Myocyte (in vitro differentiated cells): ENCODE measurements at places on chromosomes 3 and 15. TPM values are rescaled to one million over a fixed set of nuclear protein-coding genes. Genes with fewer than 3 reads are reported as not detected.
A peak's percentile ranks its signal among the peaks of the same experiment; 100 is the strongest.

DNA sequence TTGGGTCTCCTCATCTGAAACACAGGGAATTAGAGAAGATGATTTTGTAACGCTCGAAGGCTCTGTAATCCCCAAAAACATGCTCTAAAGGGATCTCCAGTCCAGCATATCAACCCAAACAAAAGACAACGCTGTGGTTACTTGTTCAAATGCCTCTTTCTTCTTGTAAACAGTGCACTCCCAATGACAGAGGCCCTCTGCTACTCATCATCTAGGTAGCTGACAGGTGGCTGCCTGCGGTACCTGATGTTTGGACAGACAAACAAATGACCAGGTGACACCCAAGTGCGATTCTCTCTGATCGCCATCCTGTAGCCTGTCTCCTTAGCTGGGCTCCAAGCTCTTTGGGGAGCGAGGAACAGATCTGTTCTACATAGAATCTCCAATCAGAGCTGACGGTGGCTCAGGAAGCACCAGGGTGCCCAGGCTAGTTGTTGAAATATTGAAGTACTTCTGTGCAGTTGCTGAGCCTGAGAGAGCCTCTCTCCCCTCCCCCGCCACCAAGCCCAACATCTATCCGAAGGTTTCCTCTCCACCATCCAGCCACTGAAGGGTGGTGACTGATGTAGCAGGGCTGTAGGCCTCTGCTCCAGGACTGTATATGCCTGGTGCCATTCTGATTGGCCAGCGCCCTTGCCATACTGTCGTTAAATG, 238.7 kb downstream of the XXYLT1 start:
- DNase-seq, result no peak

- peak; percentile 52 for DNase-seq
Measured at GRCh38 chr3:188559856-188560255, 405.9 kb downstream of the LPP start.

The SHISA5 gene
- 87.2 and 101 TPM in 2 replicates for total RNA-seq

DNA sequence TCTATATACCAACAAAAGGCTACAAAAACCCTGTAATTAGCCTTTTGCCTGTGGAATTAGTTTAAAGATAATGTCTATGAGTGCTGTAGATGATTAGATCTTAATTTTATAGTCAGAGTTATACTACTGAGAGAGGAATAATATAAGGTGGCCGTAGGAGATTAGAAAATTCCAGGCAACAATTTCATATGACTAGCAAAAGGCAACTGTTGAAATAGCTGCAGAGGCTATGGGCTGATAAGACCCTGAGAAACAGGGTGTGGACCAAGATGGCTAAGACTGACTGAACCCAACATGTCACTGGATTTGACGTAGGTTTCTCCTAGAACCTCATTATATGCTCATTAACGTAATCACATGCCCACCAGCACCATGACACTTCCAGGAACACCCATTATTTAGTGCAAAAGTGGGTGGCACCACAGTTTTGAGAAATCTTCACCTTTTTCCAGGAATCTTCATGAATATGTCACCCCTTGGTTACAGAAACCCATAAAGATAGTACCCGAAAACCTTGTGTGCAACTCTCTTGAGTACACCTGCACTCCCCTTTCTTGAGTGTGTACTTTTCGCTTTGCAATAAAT, 29.1 kb upstream of the SCG3 start:
- no peak for DNase-seq

GRCh38 chr15:55468321-55468720, 39.7 kb downstream of the DNAAF4 start:
- no peak for DNase-seq

DNA sequence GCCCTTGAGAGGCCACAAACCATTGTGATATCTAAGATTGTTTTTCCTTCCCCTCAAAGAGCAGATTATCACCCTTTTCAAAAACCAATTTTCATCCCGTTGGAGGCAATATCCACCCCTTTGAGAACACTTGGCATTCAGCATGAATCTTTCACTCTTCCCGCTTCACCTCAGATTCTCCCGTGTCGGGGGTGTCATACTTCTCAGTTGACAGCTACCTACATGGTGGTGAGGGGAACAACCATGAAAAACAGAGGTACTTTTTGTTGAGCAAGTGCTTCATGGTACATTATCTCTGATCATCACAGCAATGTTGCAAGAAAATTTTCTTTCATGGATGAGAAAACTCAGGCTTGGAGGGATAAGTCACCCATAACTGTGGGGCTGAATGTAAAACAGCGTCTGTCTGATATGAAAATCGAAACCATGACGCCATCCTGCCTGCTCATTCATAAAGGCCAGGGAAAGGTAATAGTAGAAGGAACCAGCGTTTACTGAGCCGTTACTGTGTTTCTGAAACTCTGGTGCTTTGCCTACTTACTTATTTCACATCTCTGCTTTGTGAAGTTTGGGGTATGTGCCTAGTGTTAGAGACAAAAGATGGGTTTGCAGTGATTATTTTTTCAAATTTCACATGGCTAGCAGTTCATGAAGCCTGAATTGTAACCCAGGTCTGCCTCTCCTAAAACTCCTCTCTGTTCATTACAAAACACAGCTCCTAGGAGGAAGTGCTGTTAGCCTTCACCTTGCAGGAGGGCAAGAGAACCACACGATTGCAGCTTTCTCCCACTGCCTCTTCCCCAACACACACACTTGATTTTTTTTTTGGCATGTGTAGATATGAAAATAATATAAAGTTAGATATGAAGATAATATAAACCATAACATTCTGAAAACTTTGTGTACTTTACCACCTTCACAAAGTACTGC, 35.4 kb downstream of the SV2B start:
- DNase-seq, result no peak

GRCh38 chr3:102757950-102758349, 323.1 kb downstream of the ZPLD1 start:
- no peak for DNase-seq

The PLA2G4D gene
- not detected in 2 replicates for total RNA-seq

The MYO1E gene
- total RNA-seq, result 61.0 and 146 TPM in 2 replicates

The C3orf20 gene
- total RNA-seq, result not detected in 2 replicates

GRCh38 chr3:188187053-188187452, 33.1 kb downstream of the LPP start:
- DNase-seq, result no peak

The COLQ gene
- total RNA-seq, result 2.9 and 24.8 TPM in 2 replicates

The TLR9 gene
- total RNA-seq, result 0.05 TPM in 1 of 2 replicates, not detected in the other

GRCh38 chr15:87747087-87747486, 509.5 kb downstream of the NTRK3 start:
- DNase-seq, result no peak

DNA sequence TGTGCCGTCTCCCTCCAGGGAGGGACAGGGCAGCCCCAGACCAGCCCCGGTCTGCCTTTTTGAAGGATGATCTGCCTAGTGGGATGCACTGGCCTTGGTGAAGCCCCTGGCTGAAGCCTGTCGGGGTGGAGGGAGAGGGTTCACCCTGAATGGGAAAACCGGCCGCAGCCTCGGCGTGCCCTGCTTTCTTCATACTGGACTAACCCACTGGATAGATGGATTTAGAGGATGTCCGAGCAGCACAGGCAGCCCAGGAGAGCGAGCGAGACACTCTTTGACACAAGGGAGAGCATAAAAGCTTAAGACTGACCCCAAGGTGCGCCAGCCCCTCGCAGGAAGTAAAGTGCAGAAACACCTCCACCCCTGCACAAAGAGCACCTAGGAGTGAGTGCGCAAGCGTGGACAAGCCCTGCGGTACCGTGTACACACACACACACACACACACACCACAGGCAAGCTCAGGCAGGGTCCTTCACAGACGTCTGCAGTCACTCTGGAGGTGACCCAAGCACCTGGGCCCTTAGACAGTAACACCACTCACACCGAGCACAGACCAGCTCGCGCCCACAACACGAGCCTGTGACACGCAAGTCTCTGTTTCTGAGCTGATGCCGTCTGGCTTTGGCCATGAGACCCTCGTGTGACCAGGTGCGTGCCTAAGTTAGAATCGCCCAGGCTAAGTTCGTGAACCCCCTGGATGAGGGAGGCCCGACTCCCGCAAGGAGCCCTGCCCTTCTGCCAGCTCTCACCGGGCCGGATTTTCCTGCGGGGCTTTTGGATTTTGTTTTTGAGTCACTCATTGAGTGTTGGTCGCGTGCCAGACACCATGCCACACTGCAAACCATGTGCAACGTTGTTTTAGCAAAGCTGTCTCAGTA, 11.3 kb downstream of the SEMA4B start:
- no peak for DNase-seq

DNA sequence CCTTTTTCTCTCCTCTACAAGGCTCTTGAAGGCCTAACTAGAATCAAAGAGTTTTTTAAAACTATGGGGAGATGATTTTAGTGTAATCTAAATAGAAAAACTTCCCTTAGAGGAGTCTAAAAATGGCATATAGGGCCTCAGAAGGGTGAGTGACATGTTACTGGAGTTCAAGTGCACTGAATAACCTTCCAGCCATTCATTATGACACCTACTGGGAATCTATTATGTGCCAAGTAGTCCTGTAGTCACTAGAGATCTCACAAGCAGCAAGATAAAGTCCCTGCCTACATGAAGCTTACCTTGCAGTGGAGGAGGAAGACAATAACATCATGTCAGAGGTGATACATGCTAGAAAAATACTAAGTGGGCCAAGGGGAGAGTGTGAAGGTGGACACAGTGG, 96.1 kb downstream of the OXNAD1 start:
- DNase-seq, result no peak

The CCR3 gene
- 0.10 TPM in 1 of 2 replicates, not detected in the other for total RNA-seq

- DNase-seq, result peak; percentile 35
Measured at GRCh38 chr3:190840146-190840545, 22.3 kb downstream of the GMNC start.

DNA sequence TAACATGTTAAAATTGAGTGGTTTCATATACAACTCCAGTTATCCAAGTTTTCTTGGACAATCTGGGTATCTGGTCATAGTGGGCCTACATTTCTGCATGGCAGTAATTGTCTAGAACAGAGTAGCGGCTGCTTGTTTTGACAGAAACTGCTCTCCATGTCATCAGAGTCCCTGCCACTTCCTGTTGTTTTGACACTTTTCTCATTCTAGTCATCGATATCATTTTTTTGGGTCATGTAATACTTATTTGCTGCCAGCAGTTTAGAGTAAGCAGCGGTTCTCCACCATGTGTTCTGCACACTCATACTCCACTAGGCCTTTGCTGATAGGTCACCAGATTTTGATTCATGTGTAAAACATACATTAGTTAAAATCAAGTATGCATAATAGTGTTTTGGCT, 81.5 kb downstream of the SLC25A26 start:
- no peak for DNase-seq

DNA sequence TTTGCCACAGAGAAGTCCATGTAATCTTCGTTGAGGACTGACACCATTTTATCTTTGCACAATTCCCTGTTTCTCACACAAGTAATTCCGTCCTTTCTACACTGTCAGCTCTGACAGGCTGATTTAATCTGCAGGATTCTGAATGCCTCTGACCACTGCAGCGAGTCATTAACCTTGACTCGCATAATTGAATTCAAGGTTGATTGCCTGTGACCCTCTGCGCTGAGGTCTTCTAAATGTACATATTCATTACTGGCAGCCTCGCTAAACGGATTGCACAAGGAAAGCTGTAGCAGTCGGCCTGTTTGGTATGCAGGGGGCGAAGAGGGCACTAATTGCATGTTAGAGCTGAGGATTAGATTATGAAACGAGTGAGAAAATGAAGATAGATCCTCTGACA, 147.8 kb downstream of the SHOX2 start:
- no peak for DNase-seq

GRCh38 chr15:76149291-76149915, 89.6 kb downstream of the TMEM266 start:
- DNase-seq, result no peak

DNA sequence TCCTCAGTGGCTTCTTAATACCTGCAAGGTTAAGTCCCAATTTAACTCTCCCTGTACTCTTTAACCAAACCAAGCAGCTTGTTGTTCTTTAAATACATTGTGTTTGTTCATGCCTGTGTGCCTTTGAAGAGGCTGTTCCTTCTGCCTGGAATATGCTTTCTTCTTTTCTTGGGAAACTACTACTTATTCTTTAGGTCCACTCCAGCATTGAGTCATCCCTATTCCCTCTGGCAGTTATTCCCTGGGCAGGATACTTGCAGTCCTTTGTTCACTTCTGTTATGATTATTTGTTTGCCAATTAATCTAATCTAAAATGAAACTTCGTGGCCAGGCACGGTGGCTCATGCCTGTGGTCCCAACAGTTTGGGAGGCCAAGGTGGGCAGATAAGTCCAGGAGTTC, 139.3 kb downstream of the ZNF609 start:
- DNase-seq, result no peak

- DNase-seq, result no peak
Measured at GRCh38 chr3:40841131-40841530, 316.4 kb downstream of the ZNF621 start.

- peak; percentile 55 for DNase-seq
Measured at GRCh38 chr15:78492872-78493271, 14.5 kb upstream of the HYKK start.

DNA sequence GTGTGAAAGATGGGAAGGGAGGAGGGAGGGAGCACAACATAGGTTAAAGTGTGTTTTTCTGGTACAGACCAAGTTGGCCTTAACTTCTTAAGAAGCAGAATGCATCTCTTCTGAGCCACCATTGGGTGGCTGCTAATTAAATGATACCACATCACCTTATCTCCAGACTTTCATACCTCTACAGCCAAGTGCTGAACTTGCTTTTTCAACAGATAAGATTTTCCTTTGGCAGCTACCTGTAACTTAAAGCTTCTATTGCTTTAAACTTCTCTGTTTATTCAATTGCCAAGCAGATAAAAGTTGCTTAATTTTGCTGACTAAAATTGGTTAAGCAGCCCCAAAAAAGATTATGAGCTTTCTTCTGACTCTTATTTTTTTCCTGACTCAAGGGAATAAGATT, 292.4 kb upstream of the SGO1 start:
- DNase-seq, result no peak

DNA sequence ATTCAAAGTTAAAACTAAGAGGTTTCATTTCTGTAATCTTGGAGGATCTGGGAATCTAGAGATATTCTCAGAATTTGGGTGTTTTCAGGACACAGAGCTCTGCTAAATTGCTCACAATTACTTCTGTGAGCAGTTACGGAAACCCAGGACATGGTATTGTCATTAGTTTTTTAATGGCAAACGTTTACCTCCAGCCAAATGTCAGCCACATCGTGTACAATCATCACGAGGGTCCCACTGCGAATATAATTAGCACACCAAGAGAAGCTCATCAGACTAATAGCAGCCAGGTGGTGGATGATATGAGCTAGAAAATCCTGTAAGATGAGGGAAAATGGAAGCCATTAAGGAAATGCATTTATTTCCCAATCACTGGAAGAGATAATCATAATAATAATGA, 56.0 kb downstream of the CERS3 start:
- no peak for DNase-seq

The NPAP1 gene
- total RNA-seq, result not detected in 2 replicates

DNA sequence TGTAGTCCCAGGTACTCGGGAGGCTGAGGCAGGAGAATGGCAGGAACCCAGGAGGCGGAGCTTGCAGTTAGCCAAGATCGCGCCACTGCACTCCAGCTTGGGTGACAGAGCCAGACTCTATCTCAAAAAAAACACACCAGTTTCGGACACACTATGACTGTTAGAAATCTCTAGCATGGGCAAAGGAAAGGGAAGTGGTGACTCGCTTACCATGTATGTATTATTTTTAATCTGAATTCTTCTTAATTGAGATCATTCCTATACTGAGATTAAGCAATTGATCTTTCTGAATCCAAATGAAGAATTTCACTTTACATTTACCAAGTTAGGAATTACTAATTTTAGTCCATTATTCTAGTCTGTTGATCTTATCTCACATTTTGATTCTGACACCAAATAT, 459.2 kb upstream of the ALCAM start:
- no peak for DNase-seq

The ZPLD1 gene
- 0.59 TPM in 1 of 2 replicates, not detected in the other for total RNA-seq

The C3orf49 gene
- total RNA-seq, result not detected in 2 replicates

The FBXO40 gene
- total RNA-seq, result 0.83 TPM in 1 of 2 replicates, not detected in the other
